ENCODE measurements at places on chromosomes 6 and 20.
A peak's percentile ranks its signal among the peaks of the same experiment; 100 is the strongest.

GRCh38 chr20:40778894-40779496 is 90.0 kb upstream of the MAFB start:
- DNase-seq, result peak; percentile 63

DNA sequence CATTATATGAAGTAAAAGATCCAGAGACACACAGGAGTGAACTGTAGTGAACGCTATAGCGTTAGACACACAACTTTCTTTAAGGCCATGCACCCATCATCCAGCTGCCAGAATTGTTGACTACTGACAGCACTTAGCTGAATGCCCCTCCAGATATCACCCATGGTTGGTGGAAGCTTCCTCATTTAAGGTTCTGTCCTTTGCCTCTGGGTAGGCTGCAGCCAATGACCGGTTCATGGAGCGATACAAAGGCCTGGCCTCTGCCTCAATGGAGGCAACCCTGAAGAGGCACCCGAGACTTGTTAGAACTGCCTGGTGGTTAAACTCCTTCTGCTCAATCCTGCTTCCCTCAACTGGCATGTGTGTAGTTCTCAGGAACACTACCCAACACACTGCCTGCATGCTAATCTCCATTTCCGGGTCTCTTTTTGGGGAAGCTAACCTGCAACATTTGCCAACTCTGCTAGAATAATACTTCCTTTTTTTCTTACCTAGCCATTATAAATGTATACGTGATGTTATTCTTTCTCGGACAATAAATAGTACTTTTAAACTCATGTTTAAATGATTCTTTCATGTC is 49.8 kb upstream of the THEMIS start:
- DNase-seq, result no peak

DNA sequence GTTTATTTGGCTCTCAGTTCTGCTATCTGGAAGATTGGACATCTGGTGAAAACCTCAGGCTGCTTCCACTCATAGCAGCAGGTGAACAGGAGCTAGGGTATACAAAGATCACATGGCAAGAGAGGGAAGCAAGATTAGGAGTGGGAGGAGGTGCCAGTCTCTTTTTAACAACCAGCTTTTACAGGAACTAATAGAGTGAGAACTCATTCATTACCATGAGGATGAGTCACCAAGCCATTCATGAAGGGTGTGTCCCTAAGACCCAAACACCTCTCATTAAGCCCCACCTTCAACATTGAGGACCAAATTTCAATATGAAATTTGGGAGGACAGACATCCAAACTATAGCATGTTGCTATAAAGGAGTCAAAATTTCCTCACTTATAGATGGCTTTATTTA is 85.4 kb upstream of the HCRTR2 start:
- no peak for DNase-seq

DNA sequence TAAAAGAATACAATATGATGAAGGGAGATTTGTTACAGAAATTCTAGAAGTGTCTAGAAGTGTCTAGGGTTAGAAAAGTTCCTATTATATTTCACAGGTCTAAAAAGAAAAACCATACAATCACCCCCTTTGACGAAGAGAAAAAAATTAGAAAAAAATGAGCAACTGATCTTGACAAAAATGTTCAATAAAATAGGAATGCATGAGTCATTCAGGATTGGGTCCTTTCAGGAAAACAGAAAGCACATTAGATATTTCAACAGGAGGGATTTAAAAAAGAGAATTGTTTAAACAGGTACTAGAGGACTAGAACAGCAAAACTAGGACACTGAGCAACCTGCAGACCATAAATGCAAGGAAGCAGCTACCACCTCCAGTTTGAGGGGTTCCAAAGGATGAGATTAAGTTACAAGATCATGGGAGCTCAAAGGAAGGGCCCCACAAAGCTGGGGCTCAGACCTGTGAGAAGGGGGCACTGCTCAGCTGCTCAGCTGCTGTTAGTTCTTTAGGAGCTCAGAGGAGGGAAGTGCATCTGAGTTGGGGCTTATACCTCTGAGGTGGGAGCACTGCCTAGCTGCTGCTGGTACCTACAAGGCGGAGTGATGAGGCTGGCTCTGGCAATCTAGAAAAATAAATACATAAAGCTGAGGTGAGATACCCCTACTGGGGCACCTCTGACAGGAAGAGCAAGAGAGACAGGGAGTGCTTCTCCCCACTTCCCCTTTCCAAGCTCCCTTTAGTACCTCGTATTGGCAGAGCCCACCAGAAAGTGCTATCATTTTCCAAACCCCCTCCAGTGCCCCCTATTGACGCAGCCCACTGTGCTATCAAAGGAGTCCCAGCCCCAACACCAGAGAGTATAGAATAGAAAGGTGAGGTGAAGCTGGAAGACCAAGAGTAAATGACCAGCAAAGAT is 27.1 kb upstream of the BEND6 start:
- DNase-seq, result no peak

DNA sequence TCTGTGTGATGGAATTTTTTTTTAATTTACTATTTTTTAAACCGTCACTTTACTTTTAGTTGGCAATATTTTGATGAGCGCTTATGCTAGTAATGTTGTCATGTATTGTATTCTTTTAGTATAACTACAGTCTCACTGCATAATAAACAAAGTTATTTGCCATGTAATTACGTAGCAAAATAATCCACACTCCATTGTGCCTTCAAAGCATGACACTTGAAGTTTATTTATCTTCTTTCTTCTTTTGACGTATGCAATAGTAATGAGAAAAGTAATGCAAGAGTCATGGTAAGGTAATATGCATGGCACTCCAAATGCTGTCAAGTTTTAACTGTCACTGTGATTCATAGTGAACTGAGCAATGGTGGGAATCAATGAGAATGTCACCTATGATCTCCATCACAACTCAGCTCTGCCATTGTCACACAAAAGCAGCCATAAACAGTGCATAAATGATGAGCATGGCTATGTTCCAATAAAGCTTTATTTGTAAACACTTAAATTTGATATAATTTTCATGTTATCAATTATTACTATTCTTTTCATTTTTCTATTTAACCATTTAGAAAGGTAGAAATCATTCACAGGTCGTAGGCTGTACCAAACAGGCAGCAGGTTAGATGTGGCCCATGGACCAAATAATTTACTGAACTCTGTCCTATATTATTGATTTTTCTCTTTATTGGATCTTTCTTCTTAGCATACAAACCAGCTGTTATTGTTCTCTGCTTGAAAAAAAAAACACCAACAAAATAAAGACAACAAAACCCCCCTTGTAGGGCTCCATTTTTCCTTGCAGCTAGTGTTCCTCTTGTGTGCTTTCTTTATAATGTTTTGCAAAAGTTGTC is 27.1 kb downstream of the RNF217 start:
- DNase-seq, result no peak

- no peak for DNase-seq
These were observed 59.2 kb downstream of the ANKRD6 start for GRCh38 chr6:89492025-89492640.

DNA sequence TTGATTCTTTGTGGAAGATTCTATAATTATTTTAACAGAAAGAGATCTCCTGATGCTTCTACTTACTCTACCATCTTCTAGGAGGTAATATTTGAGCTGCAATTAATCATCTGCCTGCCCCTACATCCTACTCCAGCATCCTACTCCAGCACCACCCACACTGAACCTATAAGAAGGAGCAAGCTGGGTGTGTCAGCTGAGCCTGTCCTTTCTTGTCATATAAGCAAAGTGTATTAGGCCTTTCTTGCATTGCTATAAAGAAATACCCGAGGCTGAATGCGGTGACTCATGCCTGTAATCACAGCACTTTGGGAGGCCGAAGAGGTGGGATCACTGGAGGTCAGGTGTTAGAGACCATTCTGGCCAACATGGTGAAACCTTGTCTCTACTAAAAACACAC is 84.2 kb upstream of the ARG1 start:
- no peak for DNase-seq

GRCh38 chr20:12175538-12175937 is 257.8 kb downstream of the BTBD3 start:
- no peak for DNase-seq

- DNase-seq, result no peak
These were observed 221.9 kb upstream of the QKI start for GRCh38 chr6:163192591-163192990.

GRCh38 chr6:3208098-3208774 is 19.2 kb downstream of the TUBB2B start:
- no peak for DNase-seq

GRCh38 chr6:25627001-25627400 is 25.0 kb upstream of the SCGN start:
- DNase-seq, result no peak

- DNase-seq, result no peak
These were observed 329.0 kb downstream of the ESR1 start for GRCh38 chr6:152136449-152136825.

GRCh38 chr6:52536424-52536916 is 40.4 kb downstream of the TRAM2 start:
- DNase-seq, result no peak

GRCh38 chr6:91045161-91045560 is 458.3 kb upstream of the MAP3K7 start:
- no peak for DNase-seq

GRCh38 chr20:32650401-32650944 is 23.3 kb downstream of the C20orf203 start:
- DNase-seq, result no peak

GRCh38 chr6:49464691-49465090 is 1.5 kb downstream of the CENPQ start:
- DNase-seq, result no peak

All from germinal center (tissue), 1 donor.